Omental fat pad (tissue), 4 donors: ENCODE measurements at places on chromosomes 4 and X.

DNA sequence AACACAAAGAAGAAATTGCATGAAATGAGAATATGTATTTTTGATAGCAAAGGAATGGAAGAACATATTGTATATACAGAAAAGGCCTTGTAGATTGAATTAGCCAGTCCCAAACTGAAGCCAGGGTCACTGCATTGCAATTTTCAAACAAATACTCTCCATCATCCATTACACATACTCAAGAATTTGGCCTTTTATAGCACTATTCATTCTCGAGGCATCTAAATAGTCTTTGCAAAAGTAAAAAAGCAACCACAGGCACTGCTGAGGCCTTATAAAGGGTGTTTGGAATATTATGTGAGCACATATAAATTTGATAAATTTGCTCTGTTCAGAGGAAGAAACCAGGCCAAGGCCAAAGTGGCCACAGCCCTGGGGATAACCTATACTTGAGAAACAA is 123.0 kb downstream of the ZNF827 start:
- DNase-seq, result no peak

- DNase-seq, result no peak
These were observed 2.5 kb downstream of the NAA10 start for GRCh38 chrX:153932220-153932915.

DNA sequence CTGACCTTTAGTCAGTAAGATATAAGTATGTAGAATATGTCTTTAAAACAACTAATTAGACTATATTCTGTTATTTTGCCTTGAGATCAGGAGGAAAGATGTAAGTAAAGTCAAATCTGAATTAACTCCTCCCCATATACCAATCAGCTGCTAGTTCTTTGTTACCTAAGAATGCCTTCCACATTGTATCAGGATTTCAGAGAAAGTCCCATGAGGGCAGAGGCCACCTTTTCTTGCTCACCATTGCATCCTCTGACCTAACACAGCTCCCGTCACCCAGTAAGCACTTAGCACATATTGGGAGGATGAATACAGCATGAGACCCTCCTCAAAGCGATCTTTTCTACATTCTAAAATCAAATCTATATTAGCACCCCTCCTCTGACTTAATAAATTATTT is 87.0 kb downstream of the COL25A1 start:
- DNase-seq, result no peak

GRCh38 chr4:186712690-186713089 is 11.0 kb downstream of the FAT1 start:
- DNase-seq, result no peak

- DNase-seq, result no peak
These were observed 882.4 kb downstream of the C4orf33 start for GRCh38 chr4:129978315-129978714.

GRCh38 chrX:9846631-9847030 is 60.4 kb downstream of the SHROOM2 start:
- DNase-seq, result no peak

- DNase-seq, result no peak
These were observed 14.3 kb downstream of the MSANTD1 start for GRCh38 chr4:3263053-3263875.

DNA sequence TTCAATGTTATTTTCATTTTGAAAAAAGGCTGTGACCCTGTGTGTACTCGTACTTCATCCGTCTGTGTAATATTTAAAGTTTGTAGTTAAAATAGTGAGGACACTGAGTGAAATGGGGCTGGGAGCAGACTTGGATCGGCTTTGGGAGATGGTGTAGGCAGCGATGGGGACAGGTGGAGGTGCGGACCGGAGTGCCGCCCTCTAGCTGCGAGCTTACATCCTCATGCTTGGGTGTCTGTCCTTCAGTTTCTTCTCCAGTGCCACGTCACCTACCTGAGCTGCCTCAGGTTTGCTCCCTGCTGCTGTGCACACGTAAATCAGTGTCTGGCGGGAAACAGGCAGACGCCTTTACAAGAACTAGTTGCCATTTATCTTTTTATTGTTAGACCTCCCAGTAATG is 146.1 kb downstream of the GPR143 start:
- no peak for DNase-seq

GRCh38 chrX:13933352-13933751 is 96.3 kb downstream of the GEMIN8 start:
- no peak for DNase-seq

- DNase-seq, result no peak
These were observed 174.1 kb downstream of the RBMX2 start for GRCh38 chrX:130575831-130576389.

DNA sequence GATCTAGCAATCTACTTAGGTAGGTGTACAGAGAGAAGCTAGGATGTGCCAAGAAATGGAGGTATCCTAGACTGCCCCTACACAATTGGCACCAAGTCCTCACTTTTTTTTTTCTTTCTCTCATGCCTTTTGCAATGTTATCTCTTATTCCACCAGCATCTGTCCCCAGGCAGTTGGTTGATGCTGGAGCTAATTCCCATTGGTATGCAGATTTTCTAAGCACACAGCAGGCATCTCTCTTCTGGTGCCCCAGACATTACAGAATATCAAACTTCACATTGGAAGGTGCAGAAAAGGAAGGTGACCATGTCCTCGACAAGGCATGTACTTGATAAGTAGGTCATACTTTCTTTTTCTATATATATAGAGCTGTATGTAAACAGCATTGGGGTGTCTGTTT is 21.6 kb downstream of the LUZP4 start:
- DNase-seq, result no peak

DNA sequence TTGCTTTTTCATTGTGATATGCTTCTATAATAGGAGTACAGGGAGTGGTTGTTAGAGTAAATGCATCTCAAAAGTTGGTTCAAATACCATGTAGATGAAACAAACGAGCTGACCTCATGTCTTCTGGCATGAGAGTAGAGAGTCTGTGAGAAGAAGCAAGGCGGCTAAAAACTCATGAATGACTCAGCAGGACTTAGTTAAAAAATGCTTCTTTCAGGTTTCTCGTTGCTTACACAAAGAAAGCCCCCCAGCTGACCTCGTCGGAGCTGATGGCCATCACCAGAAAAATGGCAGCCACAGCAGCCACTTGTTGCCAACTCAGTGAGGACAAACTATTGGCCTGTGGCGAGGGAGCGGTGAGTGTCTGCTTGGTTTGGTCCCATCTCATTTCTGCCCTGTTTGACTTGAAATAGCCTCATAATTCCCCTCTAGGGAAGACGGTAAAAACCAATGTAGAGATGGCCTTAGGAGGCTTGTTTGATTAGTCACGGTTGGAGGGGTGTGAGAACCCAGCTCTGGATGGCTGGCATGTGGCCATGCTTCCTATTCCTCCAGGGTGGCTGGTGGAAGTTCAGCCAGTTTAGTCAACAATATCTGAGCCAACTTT is 14.5 kb downstream of the AFP start:
- DNase-seq, result no peak

- DNase-seq, result no peak
These were observed 33.2 kb upstream of the PLAC1 start for GRCh38 chrX:134691453-134691852.

DNA sequence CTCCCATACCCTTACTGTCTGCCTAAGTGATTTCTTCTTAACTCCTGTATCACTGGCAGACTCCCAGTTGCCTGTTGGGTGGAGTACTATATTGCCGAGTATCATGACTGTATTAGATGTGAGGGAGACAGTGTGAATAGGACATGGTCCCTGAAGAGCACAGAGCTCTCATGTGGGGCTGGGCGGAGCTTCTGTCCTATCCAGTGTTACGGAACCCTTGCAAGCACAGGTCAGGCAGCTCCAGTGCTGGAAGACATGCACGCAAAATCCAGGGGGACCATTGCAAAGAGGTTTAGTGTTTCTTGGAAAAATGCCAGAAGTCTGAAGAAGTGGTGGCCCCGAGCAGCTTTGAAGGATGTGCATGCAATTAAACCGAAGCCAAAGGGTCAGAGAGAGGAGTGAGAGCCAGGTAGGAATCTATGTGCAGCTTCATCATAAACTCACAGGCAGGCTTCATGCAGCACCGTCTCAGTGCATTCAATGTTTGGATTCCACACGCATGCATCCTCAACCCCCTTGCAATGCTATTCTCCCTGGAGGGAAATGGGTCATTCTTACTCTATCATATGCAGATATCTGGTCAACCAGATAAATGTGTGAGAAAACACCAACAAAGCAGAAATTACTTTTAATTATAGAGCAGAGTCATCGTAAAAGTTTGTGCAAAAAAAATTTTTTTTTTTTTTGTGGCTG is 49.7 kb upstream of the DHRSX start:
- no peak for DNase-seq

DNA sequence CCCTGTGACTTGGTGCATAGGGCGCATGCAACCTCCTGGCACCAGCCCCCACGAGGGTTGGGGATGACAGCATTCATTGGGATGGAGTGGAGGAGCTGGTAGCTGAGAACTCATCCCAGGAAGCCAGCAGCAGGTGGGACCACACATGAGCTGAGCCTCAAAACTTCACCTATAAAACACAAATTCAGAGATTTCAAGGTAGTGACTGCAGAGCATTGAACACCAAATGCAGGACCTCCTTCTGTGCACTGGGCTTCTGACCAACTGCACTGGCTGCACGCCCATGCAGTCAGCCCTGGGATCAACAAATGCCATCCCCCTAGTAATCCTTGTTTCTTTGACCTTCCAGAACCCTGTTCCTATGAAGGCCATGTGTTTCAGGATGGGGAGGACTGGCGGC is 197.8 kb downstream of the FRAS1 start:
- DNase-seq, result no peak

DNA sequence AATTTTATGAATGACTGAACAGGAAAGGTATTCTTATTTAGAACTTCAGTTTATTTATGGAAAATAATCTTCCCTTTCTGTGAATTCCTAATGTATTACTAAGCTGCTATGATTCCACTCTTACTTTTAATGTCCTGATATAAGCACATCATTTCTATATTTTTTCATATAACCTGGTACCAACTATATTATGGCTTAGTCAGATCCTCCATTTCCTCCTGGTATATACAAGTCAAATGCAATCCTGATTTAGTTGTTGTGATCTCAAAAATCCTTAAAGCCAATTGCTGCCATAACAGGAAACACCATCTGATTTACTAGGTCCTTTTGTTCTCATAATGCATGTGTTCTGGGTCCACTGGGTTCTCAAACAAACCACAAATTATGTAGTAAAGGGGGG is 26.8 kb downstream of the TRMT2B start:
- no peak for DNase-seq

DNA sequence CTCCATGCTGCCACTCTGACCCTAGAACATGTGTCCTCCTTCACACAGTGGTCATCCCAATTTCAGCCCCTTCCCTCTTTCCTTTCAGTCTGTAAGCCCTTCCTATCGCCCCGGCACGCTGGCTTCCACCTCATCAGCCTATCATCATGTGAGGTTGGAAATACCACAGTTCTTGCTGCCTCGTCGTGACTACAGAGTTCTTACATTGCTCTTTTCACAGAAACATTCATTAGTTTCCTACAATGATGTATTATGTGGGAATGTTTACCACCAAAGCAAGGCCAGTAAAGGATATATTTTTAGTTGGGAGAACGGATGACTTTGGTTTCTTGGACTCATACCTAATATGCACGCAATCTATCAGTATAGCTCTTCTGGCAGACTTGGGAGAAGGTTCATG is 169.5 kb upstream of the BOD1L1 start:
- no peak for DNase-seq

- peak; percentile 47 for DNase-seq
These were observed 162.8 kb downstream of the FBXO8 start for GRCh38 chr4:174120446-174121295.

DNA sequence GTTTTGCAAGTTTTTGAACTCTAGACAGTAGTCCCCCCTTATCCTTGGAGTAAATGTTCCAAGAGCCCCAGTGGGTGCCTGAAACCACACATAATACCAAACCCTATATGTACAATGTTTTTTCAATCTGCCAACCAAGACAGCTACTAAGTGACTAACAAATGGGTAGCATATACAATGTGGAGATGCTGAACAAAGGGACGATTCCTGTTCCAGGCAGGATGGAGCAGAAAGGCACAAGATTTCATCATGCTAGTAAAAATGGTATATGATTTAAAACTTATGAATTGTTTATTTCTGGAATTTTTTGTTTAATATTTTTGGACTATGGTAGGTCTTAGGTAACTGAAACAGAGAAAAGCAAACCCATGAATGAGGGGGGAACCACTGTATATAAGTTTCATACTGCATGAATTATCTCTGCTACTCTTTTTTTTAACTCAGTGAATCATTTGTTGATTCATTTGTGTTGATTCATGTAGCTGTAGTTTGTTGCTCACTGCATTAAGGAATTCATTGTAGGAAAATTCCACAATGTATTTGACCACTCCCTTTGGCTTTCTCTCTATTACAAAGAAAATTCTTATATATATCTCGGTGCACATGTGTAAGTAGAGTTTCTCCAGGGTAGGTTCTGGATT is 21.9 kb upstream of the ANXA3 start:
- no peak for DNase-seq

DNA sequence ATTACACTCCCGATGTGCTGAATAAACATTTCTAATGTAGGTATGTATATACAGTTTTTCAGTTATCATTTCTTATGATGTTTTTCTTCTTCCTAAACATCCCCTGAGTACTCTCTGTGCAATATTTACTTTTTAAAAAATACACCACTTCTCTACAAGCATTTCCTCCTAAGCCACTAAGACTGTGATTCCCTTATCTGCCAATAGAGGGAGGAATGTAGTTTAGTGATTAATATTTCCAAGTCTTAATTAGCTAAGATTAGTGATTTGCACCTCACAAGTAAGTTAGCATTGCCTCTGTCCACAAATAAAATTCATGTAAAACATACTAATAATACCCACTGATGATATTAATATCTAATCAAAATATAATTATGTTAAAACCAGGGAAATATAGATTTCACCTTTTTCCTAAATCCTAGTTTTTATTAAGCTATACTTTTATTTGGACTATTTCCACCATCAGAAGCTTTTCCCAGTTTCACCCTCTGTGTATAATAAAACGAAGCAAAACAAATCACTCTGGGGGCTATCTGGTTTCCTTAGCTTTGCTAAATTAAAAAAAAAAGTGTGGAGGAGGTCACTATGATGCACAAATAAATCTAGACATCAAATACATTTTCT is 909.1 kb downstream of the FAT4 start:
- no peak for DNase-seq

DNA sequence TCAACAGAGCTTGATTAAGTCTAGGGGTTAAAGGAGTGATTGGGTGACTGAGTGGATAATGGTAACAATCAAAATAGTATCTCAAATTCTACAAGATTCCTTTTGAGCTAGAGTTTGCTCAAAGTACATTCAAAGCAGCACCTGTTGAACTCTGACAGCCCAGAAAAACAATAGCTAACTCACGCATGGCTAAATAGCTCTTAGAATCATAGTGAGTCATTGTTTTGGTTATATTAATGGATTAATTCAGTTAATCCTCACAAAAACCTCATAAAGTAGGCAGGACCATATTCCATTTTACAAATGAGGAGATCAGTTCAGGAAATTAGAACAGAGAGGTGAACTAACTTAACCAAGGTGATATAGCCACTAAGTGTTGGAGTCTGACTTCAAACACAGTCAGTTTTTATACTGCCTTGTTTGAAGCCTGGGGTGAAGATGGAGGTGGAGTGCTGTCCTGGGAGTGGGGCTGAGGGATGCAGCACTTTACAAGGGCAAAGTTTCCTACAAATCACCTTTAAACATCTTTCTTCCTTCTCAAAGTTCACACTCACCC is 35.9 kb upstream of the PPM1K start:
- no peak for DNase-seq

- no peak for DNase-seq
These were observed 149.0 kb downstream of the FAM13A start for GRCh38 chr4:88908003-88908402.
